ENCODE measurements at places on chromosomes 7 and 10.
A peak's percentile ranks its signal among the peaks of the same experiment; 100 is the strongest.

DNA sequence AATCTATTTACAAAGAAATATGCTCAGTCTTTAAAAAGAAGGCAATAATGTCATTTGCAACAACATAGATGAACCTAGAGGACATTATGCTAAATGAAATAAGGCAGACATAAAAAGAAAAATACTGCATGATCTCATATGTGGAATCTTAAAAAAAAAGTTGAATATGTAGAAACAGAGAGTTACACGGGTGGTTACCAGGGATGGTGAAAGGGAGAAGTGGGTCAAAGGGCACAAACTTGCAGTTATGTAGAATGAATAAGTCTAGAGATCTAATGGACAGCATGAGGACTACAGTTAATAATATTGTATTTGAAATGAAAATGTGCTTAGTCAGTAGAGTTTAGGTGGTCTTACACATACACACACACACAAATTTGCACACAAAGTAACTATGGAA is 88.2 kb upstream of the CCDC71L start:
- no peak for DNase-seq

GRCh38 chr10:77456414-77456813 is 181.2 kb downstream of the KCNMA1 start:
- no peak for DNase-seq

DNA sequence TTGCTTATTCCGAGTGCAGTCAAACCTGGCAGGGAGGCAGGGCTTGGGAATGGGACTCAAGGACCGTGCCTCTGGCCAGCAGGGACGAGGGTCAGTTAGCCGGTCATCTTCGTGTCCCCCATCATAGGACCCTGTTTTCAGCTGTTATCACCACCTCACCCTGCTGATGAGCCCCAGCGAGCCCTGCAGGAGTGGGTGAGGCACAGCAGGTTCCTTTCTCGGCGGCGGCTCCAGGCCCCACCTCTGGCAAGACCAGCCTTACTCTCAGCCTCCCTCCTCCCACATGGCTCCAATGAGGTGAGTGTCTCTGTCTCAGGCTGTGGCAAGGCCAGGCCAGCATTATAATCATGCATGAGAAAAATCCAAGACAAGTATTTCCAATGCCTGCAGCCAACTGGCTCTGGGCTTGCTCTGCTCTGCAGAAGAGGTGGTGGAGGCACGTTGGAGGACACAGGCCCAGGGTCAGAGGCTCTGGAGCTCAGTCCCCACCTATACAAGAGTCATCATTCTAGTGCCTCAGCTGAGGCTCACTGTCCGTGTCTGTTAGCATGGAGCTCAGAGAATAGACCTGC is 15.7 kb downstream of the PKD1L1 start:
- no peak for DNase-seq

GRCh38 chr10:114911801-114912469 is 26.1 kb upstream of the TRUB1 start:
- no peak for DNase-seq

DNA sequence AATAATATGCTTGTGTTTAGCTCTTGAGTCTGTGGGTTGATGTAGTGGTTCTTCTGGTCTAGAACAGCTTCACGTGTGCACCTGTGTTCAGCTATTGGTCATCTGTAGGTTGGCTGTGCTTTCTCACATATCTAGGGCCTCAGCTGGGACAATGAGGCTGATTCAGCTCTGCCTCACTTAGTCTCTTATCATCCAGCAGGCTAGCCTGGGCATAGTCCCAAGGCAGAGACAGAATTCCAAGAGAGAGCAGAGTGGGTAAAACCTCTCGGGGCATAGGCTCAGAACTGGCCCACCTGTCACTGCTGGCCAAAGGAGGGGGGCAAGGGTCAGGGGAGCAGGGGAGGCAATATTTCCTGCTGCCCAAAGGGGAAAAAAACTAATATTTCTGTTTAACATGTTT is 32.0 kb upstream of the MXI1 start:
- no peak for DNase-seq

GRCh38 chr7:44063547-44063893 is 1.8 kb downstream of the PGAM2 start:
- no peak for DNase-seq

DNA sequence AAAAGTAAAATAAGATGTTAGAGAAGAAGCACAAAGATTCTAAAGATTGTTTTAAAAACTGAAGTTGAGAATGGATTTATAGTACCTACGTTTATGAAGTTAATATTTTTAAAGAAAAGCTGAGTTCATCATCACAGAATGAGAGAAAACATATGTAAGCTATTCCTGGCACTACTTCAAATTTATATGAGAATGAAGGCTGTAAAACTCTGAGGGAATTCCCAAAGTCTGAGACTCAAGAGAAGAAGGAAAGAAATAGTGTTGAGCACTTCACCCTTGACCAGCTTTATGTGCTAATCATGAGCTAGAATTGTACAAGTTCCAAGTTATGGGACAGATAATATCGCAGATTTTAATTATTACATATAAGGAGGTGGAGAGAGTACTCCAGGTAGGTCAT is 323.7 kb upstream of the GNAI1 start:
- DNase-seq = no peak

- no peak for DNase-seq
Observed at GRCh38 chr7:134919240-134919641, 67.1 kb upstream of the AGBL3 start.

- peak; percentile 90 for DNase-seq
Observed at GRCh38 chr10:103605359-103606096, 112.0 kb downstream of the NEURL1 start.

DNA sequence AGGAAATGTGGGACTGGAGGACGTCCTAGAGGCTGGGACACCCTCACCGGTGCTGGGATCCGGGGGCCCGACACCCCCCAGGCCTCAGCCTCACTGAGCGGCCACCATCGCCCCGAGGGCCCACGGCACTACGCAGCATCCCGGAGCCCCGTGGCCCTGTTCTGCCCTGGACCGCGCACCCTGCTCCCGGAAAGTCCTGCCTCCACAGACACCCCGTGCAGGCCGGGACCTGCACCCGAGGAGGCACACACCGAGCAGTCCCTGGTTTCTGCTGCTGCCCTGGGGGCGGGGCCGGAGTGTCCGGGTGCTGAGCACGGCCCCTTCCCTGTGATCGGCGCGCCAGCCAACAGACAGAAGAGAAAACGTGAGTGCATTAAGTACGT is 18.1 kb upstream of the KNDC1 start:
- DNase-seq = no peak

DNA sequence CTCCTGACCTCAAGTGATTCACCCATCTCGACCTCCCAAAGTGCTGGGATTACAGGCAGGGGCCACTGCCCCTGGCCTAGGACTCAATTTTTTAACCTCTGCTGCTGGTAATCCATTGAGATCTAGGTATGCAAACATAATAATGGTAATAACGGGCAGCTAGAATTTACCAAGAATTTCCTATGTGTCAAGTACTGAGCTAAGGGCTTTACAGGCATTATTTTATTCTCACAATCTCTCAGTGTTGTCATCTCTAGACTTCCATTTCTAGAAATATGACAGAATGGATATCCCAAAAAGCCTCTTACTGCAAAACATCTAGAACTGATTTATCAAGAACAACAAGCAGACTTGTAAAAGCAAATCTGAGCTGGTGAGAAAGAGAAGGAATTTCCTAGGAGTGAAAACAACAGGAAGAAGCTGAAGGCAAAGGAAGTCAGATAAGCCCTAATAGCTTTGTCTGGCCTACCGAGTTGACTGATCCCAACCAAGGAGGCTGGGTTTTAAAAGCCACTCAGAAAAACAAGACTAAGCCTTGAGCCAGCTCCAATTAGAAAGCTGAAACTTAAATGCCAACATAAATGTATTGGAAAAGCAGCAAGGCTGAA is 70.6 kb downstream of the CCDC71L start:
- no peak for DNase-seq

GRCh38 chr10:120806081-120806480 is 45.1 kb upstream of the WDR11 start:
- DNase-seq = no peak

DNA sequence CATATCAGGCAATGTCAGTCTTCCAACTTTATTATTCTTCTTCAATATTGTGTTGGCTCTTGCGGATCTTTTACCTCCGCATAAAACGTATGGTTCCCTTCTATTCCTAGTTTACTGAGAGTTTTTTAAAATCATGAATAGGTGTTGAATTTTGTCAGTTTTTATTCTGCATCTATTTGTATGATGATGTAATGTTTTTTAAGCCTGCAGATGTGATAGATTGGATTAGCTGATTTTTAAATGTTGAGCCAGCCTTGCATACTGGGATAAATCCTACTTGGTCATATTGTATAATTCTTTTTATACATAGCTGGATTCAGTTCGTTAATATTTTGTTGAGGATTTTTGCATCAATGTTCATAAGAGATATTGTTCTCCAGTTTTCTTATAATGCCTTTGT is 9.2 kb upstream of the OR2F1 start:
- DNase-seq = no peak

DNA sequence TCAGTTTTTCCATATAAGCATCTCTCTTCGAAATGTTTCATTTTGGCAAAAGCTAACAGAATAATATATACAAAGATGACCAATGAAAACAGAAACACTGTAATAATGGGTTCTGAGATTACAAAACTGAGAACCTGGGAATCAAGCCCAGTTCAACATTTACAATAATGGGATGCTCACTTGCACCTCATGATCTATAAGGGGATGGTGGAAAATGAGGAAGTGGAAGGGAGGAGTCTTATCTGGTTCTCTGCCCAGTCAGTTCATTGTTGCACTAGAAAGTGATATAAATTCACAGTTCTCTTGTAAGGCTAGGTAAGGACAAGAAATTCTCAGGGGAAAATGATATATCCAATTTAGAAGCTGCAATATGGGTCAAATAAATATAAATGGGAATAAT is 31.7 kb upstream of the RHOBTB1 start:
- no peak for DNase-seq

DNA sequence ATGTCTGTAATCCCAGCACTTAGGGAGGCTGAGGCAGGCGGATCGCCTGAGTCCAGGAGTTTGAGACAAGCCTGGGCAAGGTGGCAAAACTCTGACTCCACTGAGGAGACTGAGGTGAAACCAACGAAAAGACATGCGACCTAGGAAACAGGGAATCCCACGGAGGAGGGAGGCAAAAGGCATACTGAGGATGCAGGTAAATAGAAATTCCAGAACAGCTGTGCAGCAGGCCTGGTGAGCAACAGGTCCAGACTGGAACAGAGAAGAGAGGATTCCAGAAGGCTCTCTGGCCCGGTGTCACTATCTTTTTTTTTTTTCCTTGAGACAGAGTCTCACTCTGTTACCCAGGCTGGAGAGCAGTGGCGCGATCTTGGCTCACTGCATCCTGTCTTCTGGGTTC is 7.3 kb downstream of the KLRG2 start:
- DNase-seq = no peak

DNA sequence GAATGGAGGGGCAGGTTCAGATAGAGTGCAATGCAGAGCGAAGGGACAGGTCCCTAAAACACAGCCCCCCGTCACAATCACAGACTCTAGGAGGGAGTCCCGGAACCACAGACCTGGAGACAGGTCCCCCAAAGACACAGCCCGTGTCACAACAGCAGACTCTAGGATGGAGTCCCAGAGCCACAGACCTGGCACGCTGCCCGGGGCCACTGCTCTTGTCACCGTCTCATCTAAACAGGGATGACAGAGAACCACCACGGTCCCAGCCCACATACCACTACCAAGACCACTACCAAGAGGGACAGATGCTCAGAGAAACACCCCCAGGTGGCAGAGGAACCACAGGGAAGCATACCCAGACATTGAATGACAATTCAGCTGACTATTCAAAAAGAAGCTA is 183.9 kb downstream of the TCERG1L start:
- DNase-seq = no peak

- no peak for DNase-seq
Observed at GRCh38 chr7:115953592-115954255, 76.8 kb downstream of the TFEC start.

- no peak for DNase-seq
Observed at GRCh38 chr7:131637859-131638258, 81.4 kb upstream of the PODXL start.

- peak; percentile 79 for DNase-seq
Observed at GRCh38 chr7:26865094-26865388, 651 bp upstream of the SKAP2 start.

GRCh38 chr10:120480848-120481247 is 23.8 kb downstream of the PLPP4 start:
- no peak for DNase-seq

GRCh38 chr7:146922782-146923181 is 806.2 kb downstream of the CNTNAP2 start:
- no peak for DNase-seq

- no peak for DNase-seq
Observed at GRCh38 chr7:108077709-108078108, 52.5 kb downstream of the LAMB4 start.

- DNase-seq = no peak
Observed at GRCh38 chr7:27139334-27140125, 4.0 kb downstream of the HOXA5 start.

GRCh38 chr7:32516551-32517100 is 21.3 kb downstream of the AVL9 start:
- DNase-seq = no peak

DNA sequence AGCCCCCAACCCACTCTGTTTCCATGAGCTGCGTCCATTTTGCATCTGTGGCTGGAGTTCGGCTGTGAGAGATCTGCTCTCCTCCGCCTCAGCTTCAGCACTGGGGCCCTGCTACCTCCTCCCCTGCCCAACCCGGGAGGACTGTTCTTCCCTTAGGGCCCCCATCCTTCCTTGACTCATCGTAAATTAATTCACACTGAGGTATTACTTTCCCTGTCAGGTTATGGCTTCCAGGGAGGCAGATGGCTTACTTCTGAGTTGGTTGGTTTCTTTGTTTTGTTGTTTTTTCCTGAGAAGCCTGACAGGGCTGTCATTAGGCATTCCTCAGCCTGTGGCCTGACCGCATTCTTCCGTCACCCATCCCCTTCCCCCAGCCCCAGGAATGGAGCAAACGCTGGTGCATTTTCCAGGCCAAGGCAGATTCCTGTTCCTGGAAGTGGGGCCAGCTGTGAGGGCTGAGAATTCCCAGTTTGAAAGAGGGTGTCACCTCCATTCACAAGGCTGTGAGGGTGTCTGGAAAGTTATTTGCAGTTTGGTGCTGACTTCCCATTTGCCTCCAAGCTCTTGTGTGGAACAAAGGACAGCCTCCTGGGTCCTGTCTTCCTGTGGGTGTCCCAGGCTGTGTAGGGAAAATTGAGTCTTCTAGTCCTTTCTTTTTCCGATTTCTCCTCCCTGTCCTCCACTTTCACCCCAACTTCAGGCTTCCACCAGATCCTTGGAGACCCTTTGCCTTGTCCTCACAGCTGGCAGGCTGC is 11.7 kb downstream of the CPA5 start:
- DNase-seq = peak; percentile 91

GRCh38 chr10:76082232-76082631 is 650.8 kb downstream of the LRMDA start:
- no peak for DNase-seq

DNA sequence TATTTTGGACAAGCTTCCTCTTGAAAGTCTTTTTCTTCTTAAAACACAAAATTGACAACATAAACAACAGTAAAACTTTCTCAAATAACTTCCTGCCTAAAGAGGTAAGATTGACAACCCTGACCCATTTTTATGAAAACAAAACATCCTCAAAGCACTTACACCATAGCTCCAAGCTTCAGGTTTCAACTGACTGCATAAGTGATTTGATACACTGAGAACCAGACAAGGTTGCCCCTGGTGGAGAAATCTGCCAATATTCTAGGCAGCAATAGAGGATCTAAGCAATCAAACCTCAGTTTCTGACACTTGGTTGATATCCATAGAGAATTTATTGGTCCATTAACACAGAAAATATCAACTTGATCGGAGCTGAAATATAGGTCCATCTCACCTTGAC is 147.8 kb downstream of the ELAPOR2 start:
- DNase-seq = no peak

- no peak for DNase-seq
Observed at GRCh38 chr10:114571316-114571999, 86.6 kb downstream of the ABLIM1 start.

GRCh38 chr7:128189231-128189930 is 51.7 kb upstream of the LEP start:
- DNase-seq = no peak
